ENCODE measurements at places on chromosomes 1 and 21.

DNA sequence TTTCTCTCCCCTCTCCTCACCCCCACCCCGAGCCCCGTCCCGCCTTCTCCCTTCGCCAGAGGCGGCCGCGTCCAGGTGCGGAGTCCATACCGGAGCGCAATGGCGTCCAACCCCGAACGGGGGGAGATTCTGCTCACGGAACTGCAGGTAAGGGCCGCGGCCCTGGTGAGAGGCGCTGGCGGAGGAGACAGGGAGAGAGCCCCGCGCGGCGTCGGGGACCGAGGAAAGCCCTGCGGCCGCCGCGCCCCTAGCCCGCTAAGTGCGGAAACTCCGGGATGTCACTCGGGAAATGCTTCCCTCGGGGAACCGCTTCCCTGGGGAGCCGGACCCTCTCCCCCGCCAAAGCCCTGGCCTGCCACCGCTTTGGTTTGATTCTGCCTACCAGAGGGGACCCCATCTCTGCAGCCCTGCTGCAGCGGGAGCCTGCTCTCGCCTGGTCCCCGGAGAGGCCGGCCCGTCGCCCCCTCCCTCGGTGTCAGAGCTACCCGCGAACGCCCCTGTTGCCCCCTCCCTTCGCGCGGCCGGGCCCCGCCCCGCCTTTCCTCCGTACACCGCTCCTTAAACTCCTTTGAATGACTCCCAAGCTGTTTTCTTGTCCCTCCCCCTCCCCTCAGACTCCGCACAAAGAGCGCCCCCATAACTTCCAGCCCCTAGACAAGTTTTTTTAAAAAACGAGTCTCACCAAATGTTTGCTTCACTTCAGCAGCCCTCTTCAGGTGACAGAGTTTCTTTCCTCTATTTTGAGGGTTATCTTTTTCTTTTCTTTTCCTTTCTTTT, 597 bp downstream of the PKN2 start:
- peak; percentile 20 for DNase-seq

- DNase-seq: no peak
Measured at GRCh38 chr1:197961449-197961848, 44.3 kb downstream of the LHX9 start.

DNA sequence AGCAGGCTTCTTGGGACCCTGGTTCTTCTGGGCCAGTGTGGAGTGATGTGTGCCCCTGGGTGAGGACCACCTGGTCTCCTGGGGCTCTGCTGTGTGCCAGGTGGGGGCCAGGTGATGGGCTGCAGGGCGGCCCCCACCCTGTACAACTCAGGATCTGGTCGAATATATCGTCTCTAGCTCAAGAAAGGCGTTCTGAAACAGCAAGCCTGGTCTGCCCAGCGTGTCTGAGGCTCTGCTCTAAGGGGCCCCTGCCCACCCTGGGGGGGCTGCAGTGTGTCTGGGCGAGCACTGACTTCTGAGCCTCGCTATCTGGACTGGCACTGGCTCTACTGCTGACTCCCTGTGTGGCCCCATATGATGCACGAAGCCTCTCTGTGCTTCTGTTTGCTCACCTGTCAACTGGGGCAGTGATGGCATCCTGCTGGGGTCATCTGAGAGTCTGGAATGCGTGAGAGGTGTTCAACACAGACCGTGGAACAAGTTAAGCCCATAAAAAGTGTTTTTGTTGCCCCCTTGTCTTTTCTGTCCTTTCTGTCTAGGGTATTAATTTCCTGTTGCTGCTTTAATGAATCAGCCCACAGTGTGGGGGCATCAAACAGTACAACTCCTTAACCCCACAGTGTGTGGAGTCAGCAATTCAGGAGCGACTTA, 56.0 kb upstream of the TRAPPC10 start:
- no peak for DNase-seq

DNA sequence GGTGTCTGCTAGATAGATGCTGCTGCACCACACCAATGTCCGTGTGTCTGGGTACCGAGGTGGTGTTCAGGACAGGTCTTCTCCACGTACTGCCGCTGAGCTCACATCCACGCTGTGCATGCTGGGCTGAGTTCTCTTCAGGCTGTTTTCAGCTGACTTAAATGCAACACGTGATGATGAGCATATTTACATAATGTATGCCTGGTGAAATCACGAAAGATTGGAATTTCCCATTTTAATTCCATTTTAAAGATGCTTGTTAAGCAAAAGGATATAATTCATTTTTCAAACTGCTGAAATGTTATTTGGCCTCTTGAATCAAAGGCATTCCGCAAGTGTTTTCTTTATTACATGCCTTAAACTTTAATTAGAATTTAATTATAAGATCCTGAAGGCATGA, 107.9 kb downstream of the FGGY start:
- DNase-seq: no peak

DNA sequence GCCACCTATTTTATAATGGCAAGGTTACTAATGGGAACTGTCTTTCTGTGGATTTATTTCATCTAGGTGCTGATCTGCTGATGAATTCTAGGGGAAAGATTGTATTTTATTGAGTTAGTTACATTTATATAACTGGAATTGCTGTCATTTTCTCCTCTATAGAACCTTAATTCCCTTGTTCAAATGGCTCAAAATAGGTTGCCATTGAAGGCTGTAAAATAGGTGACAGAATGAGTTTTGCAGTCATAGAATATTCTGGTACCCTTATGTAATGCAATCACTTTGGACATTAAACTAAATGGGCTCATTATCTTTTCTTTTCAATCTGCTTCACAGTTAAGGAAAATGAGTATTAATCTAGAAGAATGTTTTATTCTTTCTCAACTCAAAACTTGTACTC, 131.0 kb downstream of the CTH start:
- no peak for DNase-seq

DNA sequence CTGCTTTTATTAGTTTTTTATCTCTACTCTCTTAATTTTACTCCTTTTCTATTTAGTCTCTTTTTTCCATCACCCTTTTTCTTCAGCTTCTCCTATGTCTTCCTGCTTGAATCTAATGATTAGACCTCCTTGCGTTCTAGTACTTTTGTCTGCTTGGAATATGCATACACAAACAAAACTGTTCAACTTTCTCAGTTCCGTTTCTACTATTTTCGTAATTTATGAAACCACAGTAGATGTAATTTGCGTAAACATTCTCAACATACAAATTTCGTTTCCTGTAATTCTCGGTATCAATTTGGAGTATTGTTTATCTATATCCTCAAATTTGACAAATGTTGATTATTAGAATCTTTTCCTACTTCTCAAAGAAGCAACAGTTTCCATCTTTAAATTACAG, 772.5 kb downstream of the USP25 start:
- no peak for DNase-seq

- DNase-seq: no peak
Measured at GRCh38 chr1:84174051-84174556, 30.0 kb downstream of the PRKACB start.

GRCh38 chr1:40450495-40451237, 390 bp downstream of the ZFP69B start:
- DNase-seq: peak; percentile 51

- DNase-seq: no peak
Measured at GRCh38 chr1:203306089-203306964, 1.0 kb downstream of the BTG2 start.

GRCh38 chr1:14366091-14367018, 232.1 kb upstream of the KAZN start:
- no peak for DNase-seq

DNA sequence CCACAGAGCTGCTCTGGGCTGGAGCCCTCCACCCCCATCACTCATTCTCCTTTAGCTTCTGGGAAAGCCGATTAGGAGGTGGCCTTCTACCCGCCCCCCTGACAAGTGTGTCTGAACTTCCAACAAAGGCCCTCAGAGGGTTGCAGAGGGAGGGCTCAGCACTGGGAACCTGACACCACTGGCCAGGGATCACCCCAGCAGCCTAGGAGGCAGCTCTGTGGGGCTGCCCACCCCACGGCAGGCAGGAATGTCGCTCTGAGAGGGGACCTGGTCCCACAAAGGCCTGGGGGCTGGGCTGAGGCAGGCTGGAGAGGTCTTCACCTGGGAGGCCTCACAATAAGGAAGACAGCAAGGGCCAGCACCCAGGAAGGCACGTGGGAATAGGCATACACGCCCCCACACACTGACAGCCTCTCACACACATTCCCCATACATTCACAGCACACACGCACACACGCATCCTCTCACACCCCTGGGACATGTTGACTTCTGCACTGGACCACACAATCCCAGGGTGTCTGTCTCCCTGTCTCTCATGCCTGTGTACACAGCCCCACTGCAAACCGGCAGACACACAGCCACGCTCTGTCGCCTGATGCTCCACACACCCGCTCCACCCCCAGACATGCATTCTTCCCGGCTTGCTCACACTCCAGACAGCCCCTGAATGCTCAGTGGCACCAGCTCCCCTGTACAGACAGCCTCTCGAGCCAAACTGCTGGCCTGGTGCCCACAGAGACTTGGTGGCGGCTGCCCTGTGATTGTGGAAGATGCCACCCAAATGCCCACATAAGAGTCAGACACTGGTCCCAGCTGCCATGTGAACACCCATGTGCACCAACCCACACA, 30.7 kb downstream of the DMBX1 start:
- DNase-seq: no peak

DNA sequence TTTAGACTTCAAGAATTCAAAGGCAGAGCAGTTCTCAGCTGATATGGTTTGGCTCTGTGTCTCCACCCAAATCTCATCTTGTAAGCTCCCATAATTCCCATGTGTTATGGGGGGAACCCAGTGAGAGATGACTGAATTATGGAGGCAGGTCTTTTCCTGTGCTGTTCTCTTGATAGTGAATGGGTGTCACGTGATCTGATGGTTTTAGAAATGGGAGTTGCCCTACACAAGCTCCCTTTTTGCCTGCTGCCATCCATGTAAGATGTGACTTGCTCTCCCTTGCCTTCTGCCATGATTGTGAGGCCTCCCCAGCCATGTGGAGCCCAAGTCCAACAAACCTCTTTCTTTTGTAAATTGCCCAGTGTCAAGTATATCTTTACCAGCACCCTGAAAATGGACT, 146.5 kb downstream of the EIF4G3 start:
- DNase-seq: no peak

Data from stimulated activated CD8-positive, alpha-beta memory T cell treated with anti-CD3 and anti-CD28 coated beads, Interleukin-7, amount 100 ng/mL, for 1 hour (primary cell).